ENCODE measurements at places on chromosomes 13 and 19.

DNA sequence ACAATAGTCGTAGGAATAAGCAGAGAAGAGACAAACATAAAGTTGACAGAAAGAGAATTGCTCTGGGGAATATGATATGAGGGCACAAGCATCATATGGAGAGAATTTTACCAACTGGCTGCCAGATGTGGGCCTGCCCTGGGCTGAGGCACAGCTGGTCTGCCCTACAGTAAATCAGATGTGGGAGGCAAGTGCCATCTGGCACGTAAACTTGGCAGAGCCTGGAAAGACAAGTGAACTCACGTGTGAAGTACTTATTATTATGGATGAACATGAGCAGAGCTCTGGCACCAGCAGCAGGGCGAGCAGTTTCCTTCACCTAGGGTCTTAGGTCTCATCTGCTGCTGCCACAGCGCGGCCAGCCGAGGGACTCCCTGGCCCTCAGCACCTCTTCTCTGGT lies 20.6 kb downstream of the PCDH8 start:
- DNase-seq: no peak

GRCh38 chr19:8575467-8575997 lies 1.7 kb downstream of the MYO1F start:
- no peak for DNase-seq

- DNase-seq: no peak
These were observed 47.8 kb upstream of the TCF3 start for GRCh38 chr19:1699998-1700732.

- no peak for DNase-seq
These were observed 476.7 kb downstream of the RFC3 start for GRCh38 chr13:34294483-34295129.

DNA sequence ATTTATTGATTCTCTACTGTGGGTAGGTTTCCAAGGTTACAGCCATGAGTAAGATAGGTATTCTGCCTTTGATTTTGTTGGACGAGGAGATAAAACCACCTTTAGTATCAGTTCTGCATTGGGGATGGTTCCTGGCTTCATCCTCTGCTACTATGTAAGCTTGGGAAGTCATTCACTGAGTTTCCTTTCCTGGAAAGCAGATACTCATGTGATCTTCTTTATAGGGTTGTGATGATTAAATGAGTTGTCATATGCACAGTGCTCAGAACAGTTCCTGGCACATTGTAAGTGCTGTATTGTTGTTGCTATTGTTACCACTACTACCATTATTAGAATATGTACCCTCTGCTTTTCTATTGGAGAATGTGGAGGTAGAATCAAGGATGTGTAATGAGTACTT lies 13.1 kb upstream of the WTIP start:
- DNase-seq: no peak

DNA sequence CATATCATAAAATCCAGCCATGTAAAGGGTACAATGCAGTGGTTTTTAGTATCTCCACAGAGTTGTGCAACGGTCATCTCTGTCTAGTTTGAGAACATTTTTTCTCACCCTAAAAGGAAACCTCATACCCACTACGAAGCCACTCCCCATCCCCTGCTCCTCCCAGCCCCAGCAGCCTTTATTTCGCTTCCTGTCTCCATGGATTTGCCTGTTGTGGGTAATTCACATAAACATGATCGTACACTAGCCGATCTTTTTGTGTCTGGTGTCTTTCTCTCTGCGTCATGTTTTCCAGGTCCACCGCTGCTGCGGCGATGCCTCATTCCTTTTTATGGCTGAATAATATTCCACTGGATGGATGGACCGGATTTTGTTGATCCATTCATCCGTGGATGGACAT lies 28.6 kb downstream of the BICRA start:
- DNase-seq: no peak

DNA sequence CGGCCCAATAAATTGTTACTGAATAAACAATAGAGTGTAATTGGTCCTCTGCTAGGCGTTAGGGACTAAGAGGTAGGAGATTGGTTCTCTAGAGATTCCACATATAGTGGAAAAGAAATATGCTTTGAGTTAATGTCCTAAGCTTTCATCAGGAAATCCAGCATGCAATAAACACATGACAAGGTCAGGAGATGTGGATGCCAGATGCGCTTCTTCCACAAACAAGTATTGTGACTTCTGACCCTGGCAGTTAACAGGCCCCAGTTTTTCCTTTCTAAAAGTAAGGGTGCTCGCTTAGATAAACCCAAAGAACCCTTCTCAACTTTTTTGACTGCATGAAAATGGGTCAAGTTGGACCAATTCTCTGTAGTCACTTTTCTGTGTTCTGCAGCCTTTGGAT lies 146.5 kb upstream of the SOX21 start:
- no peak for DNase-seq

Data from stimulated activated CD4-positive, alpha-beta T cell treated with anti-CD3 and anti-CD28 coated beads, Interleukin-15, amount 100 ng/mL, for 48 hours (primary cell).